ENCODE measurements at places on chromosomes 1 and 21.

DNA sequence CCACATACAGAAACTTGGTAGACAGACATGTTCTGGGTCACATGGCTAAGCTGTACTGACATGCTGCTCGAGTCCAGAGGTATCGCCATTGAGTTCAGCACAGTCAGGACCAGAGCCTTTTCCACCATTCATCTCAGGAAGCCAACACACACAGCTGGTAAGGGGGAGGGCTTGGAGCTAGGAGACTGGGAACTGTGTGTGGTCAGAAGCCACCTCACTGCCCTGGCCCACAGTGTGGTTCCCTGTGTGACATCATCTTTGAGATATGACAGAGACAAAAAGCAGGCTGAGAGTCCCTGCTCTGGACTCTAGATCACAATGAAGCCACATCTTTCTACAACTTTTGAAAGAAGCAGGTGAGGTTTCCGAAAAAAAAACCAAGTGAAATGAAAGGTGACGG is 107.2 kb downstream of the SIM2 start:
- no peaks in the 10 kb centered on the region for H3K27me3 ChIP-seq
- no peak overlapping the region for H3K4me3 ChIP-seq
- no peak overlapping the region for H3K27ac ChIP-seq
- peaks cover 3% of the 10 kb centered on the region for H3K36me3 ChIP-seq

- DNase-seq: no peak
- H3K4me3 ChIP-seq: no peak overlapping the region
- H3K27ac ChIP-seq: no peak overlapping the region
- peaks cover 5% of the 10 kb centered on the region for H3K4me1 ChIP-seq
- no peaks in the 10 kb centered on the region for H3K36me3 ChIP-seq
- H3K27me3 ChIP-seq: no peaks in the 10 kb centered on the region
Measured at GRCh38 chr21:28602546-28602945, 390.1 kb downstream of the LTN1 start.

GRCh38 chr1:202228484-202229122 is 35.0 kb downstream of the LGR6 start:
- peaks cover 7% of the 10 kb centered on the region for H3K4me1 ChIP-seq
- peak overlapping the region; percentile 21 for H3K27ac ChIP-seq
- DNase-seq: no peak

DNA sequence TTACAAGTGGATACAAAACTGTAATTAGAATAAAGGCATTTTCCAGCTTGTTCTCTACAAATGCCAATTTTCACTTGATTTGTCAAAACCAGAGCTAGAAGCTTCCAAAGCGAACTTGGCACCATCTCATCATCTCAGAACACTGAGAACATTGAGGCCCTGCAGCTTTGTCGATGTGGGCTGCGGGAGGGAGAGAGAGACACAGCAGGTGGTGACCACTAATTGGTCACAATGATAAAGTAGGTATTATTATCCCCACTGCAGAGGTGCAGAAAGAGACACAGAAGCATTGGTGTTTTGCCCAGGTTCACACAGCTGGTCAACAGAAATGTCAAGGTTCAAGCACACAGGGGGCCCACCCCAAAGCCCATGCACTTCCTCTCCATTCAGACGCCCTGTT is 72.2 kb upstream of the KRTAP19-8 start:
- DNase-seq: no peak
- H3K36me3 ChIP-seq: peaks cover 3% of the 10 kb centered on the region
- no peak overlapping the region for H3K27ac ChIP-seq
- peaks cover 10% of the 10 kb centered on the region for H3K27me3 ChIP-seq

GRCh38 chr1:46587069-46587468 is 17.0 kb downstream of the MKNK1 start:
- peaks cover 21% of the 10 kb centered on the region for H3K4me1 ChIP-seq
- H3K36me3 ChIP-seq: peaks cover 39% of the 10 kb centered on the region
- H3K27me3 ChIP-seq: no peaks in the 10 kb centered on the region
- no peak overlapping the region for H3K27ac ChIP-seq
- no peak for DNase-seq
- no peak overlapping the region for H3K4me3 ChIP-seq

DNA sequence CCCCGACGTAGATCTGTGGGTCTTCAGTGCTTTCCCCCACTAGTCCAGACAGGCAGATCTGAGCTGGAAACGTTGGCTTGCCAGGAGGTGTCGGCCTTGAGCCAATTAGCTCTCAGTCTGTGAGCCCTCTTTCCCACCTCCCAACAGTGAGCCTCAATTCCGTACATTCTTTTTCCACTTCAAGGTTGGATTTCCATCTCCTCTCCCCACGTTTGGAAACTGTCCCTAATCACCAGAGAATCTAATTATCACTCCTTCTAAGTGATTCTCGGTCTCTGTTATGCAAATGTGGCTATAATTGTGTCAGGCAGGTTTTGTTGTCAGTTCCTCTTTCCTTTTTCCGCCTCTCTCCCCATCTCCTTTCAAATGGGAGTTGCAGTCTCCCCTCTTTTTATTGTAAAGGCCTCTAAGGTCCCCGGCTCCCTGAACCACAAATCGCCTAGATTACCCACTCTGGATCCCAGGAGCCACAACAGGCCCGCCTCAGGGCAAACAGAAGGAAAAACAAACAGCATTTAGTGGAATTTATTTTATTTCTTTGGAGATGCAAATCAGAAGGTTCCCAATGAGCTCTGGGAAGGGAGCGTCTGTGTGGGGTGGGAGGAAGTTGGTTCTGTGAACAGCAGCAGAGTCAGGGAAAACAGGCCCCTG is 29.4 kb upstream of the LRRN2 start:
- no peak overlapping the region for H3K4me3 ChIP-seq
- H3K36me3 ChIP-seq: no peaks in the 10 kb centered on the region
- no peak for DNase-seq
- H3K27ac ChIP-seq: no peak overlapping the region

DNA sequence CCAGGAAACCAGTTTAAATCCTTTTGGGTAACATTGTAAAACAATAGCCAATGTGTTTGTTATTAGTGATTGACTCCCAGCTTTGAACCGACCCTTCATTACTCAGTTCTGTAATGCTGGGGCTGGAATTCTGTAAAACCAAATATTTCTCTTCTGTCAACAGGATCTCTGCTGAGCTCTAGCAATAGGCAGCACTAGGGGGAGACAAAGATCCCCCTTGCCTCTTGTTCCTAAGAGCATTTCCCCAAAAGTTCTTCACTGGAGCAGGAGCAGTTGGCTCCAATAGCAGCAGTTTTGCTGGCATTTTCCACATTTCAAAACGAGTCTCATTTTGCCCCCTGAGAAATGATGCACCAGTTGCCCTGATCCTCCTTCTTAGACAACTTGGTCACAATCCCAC is 1671.1 kb downstream of the MRPL39 start:
- no peaks in the 10 kb centered on the region for H3K4me1 ChIP-seq
- H3K36me3 ChIP-seq: peaks cover 3% of the 10 kb centered on the region
- H3K27me3 ChIP-seq: no peaks in the 10 kb centered on the region
- no peak overlapping the region for H3K4me3 ChIP-seq
- DNase-seq: no peak

DNA sequence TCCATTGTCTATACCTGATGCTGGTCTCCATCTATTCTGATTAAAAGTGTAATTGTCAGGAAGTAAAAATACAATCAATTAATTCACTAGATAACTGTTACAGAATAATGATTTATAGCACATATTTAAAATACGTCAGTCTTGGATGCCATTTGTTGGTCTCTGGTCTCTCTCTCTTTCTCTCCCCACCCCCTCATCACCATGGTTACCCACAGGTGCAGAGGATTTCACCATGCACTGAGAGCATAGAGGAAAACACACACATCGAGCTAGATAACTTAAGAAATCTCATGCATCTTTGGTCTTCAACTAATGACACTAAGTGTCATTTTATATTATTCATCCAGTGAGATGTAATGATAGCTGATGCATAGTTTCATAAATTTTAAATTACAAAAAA is 33.4 kb downstream of the LRRC53 start:
- no peak for DNase-seq
- H3K36me3 ChIP-seq: no peaks in the 10 kb centered on the region
- H3K27me3 ChIP-seq: no peaks in the 10 kb centered on the region
- H3K4me3 ChIP-seq: no peak overlapping the region
